NCI-H2081 treated with DMSO at 0.1 percent for 48 hours (cell line): ENCODE measurements at places on chromosomes 13 and 19.
A peak's percentile ranks its signal among the peaks of the same experiment; 100 is the strongest.

DNA sequence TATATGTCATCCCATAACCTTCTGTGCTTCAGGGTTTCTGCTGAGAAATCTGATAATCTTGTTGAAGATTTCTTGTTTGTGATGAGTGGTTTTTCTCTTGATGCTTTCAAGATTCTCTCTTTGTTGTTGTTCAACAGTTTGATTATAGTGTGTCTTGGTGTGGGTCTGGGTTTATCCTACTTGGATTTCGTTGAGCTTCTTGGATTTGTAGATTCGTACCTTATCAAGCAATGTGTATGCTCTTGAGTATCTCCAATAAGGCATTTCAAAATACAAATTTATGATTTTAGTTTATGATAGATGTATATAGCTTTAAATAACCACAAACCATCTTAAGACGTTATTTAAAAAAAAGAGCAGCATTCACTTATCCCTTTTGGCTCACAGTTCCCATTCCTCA is 57.5 kb downstream of the URI1 start:
- DNase-seq = no peak

DNA sequence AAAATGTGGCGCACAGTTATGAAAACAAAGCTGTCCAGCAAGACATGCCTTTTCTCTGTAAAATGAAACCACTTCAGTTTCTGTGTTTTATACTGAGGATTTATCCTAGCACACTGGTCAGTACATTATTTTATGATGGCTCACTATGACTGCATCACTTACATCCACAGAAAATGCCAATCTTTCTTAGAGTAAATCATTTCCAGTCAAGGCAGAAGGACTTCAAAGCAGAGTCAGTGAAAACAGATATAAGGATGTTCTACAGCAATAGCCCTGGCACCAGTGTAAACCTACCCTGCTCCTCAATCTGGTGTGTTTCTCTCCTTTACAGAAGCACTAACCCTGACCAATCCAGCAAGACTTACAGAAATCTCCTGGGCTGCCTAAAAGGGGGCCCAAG is 473.5 kb downstream of the GPC6 start:
- no peak for DNase-seq

GRCh38 chr19:3233831-3234230 is 9.4 kb downstream of the CELF5 start:
- no peak for DNase-seq

- DNase-seq = no peak
Measured at GRCh38 chr13:98506322-98506721, 70.6 kb downstream of the STK24 start.

DNA sequence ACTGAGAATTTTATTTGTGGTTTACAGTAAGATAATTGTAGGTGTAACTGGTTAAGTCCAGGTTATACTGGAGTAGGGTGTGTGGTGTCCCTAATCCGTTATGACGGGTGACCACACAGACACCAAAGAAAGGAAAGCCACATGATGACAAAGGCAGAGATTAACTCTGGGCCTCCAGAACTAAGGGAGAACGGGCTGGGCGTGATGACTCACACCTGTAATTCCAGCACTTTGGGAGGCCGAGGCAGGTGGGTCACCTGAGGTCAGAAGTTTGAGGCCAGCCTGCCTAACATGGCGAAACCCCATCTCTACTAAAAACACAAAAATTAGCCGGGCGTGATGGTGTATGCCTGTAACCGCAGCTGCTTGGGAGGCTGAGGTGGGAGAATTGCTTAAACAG is 10.2 kb upstream of the FUT2 start:
- no peak for DNase-seq

GRCh38 chr19:20209051-20209450 is 42.0 kb downstream of the ZNF486 start:
- DNase-seq = no peak

DNA sequence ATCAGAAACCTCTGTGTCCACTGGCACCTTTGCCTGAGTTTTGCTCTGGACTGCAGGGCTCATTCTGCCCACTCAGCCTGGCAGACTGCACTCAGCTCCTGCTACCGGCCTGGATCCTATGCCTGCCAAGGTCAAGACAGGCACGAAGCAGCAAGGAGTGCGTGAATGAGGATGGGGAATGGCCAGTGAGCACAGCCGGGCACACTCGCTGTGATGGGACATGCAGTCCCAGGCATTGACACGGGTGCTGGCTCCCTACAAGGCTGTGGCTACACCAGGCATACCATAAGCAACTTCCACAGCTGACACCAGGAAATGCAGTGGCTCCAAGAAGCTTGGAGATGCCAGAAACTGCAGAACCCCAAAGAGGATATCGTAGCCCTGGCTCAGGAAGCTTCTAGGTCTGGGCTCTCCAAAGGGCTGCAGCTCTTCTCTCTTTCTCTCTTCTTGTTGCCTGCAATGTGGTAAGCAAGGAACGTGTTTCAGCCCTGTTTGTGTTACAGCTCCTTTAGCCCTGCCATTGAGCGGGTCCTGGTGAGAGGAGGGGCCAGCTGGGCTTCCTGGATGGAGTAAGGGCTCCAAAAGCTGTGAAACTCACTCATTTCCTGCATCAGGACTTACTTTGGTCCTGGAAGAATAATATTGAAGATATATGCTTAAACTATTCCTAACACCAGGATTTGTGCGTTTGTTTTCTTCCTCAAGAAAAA is 832.6 kb upstream of the SLITRK5 start:
- DNase-seq = peak; percentile 0

DNA sequence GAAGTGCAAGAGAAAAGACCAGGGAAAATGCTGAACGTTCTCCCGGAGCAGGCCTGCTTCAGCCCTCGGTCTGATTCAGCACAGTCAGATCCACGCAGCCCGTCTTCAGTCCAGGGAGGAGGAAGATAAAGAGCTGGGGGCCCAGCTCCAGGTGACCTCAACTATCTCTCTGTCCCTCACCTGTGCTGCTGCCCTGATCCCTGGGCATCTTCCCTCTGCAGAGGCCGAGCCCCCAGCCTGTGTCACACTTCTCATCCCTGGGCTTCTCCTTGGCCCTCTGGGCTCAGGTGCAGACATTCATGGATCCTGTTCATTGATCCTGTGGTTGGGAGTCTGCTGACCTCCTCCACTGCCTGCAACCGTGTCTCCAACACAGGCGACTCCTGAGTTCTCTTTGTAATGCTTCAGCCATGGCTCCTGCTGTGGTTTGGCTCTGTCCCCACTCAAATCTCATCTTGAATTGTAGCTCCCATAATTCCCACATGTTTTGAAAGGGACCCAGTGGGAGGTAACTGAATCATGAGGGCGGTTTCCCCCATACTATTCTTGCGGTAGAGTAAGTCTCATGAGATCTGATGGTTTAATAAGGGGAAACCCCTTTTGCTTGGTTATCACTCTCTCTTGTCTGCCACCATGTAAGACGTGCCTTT is 27.9 kb downstream of the COL4A2 start:
- no peak for DNase-seq

- no peak for DNase-seq
Measured at GRCh38 chr19:5240011-5240410, 100.6 kb downstream of the PTPRS start.

GRCh38 chr13:107900775-107901174 is 314.6 kb downstream of the LIG4 start:
- DNase-seq = no peak

DNA sequence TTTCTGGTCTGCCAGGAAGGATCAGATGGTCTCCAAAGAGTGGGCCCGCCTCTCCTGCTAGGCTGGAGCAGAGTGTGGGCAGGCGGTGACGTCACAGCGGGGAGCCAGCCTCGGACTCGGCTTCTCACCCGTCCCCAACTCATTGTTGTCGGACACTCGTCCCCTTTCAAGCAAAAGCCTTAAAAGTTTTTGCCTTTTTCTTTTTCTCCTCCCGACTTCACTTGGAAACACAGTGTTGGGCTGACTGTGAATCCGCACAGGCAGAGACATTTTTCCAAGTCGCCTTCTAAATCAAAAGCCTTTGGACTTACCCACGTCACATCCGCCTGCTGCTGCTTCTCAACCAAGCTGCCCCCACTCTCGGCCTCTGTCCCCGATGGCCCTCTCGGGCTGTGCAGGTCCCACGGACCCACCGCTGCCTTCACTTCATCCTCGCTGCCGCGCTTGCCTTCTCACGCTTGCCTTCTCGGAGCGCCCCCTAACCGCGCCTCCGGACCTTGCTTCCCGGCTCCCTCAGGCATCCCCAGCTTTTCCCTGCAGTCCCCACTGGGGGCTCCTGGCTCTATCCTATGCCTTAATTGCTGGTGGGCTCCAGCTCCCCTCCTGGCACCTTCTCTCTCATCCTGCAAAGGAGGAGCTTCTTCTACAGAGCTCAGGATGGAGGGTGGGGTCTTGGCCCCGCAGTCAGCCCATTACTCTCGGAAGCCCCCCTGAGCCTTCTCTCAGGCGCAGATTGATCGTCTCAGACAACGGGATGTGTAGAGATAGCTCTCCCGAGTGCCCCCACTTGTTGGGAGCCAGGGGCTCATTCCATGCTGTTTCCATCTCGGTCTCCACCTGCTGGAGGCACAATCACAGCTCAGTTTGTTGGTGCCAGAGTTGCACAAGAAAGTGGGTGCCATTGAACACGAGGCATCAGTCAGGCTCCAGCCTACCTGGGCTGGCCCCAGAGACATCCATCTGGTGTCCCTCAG is 3.9 kb upstream of the ZNF135 start:
- DNase-seq = no peak

GRCh38 chr13:64849196-64849595 is 2380.9 kb downstream of the PCDH9 start:
- DNase-seq = no peak

DNA sequence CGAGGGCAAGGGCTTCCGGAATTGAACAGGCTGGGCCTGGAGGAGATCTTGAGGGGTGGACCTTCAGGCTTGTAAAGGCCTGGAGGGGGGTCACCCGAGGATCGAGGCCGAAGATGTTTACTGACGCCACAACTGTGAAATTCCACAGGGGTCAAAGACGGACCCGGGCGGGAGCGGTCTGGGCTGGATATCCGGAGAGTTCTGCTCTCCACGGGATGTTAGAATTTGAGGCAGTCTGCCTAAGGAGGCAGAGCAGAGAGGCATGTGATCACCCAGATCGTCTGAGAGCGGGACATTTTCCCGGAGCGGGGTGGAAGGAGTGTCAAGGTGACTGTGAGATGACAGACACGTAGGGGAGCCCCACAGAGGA is 13.2 kb downstream of the KLHL26 start:
- no peak for DNase-seq

DNA sequence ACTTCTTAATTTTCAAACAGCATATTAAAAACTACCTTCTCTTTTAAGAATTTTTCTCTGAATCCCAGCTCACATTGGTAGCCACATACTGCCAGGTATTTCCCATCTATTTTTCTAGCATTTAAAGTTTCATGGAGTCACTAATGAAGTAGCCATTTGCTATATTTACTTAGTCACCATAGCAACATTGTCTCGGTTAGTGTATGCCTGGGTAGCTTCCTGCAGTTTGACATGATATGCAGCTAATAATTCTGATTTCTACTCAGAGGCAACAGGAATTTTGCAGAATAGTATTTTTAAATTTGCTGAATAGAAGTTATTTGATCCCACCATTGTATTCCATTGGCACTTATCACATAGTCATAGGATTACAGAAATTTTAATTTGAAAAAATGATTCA is 30.9 kb upstream of the KCTD4 start:
- DNase-seq = no peak

GRCh38 chr13:42984691-42985090 is 7.3 kb downstream of the EPSTI1 start:
- DNase-seq = no peak

DNA sequence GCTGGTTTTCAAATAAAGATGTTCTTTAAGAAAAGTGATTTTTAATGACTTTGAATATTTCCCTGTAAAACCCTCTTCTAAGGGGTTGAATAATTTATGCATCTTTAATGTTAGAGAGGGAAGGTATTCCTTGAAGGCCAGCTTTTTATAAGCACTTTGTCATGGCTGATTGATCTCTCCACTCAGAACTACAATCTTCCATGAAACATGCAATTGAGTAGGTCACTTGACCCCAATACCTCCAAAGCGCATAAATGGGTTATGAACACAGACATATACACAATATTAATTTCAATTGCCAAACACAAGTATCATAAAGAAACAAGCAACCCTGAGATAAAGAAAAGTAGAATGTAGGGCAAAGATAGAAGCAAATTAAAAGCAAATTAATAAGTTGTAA is 359.9 kb downstream of the MTUS2 start:
- DNase-seq = no peak

GRCh38 chr19:16888629-16889365 is at the start of gene F2RL3:
Gene F2RL3 (plus strand): TSS chr19:16888999. CDS start chr19:16889190, 191 bp downstream.
- no peak for DNase-seq

- no peak for DNase-seq
Measured at GRCh38 chr19:8065875-8066261, 13.3 kb downstream of the CCL25 start.

DNA sequence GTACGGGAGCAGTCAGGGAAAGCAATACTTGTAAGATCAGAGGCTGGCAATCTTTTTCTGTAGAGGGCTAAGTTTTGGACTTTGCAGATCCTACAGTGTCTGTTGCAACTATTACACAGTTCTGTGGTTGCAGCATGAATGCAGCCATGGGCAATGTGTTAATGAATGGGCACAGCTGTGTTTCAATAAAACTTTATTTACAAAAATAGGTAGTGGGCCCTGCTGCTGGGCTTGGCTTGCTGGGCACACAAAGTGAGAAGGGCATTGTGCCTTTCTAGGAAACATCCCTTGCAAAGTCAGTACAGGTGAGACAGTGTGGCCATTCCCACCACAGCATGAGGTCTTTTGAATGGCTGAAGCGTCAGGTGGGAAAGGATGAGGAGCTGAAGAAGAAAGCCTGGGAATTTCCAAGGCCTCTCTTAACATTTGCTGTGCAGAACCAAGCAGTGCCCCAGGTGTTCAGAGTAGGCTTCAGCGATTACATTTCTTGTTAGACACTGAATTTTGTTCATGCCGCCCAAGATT is 9.1 kb downstream of the KL start:
- no peak for DNase-seq

DNA sequence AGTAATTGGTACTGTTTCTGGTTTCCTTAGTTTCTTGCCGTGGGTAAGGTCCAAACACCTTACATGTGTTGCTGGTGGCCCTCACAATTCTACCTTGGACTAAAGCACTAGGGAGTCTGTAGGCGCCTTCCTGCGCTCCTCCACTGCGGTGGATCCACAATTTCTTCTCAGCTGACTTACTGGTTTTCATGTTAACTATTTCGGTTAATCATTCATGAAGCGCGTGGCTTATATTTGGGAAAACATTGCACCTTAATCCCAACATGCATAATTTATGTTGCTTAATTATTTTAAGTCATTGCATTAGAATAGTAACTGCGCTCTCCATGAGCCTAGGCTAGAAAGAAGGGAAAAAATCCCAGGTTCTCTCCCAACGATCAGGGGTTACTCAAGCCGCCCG is 37.7 kb downstream of the ARHGEF7 start:
- no peak for DNase-seq

GRCh38 chr13:97497400-97497799 is 63.4 kb downstream of the RAP2A start:
- no peak for DNase-seq

DNA sequence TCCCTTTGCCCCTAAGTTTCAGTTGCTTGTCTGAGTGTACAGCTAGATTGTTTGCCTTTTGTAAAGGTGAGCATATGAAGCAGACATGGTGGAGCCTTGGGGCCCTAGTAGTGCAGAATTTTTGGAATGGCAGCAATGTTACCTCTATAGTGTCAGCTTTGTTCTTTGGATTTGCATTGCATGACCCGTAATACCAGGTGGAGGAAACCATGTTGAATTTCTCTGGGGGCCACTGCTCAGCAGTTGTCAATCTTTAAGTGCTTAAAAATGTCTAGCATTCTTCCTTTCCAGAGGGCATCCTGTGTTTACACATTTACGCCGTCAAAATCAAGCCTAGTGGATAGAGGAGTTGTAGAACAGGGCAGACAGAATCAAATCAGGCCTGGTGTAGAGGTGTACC is 303.3 kb downstream of the ATP8A2 start:
- DNase-seq = no peak

- no peak for DNase-seq
Measured at GRCh38 chr19:49677231-49677900, at the start of gene PRMT1. Gene PRMT1 (plus strand): TSS chr19:49677271. CDS start chr19:49677281, 10 bp downstream.
